Activated CD8-positive, alpha-beta memory T cell treated with anti-CD3 and anti-CD28 coated beads for 1 hour (primary cell): ENCODE measurements at places on chromosomes 2 and 18.

GRCh38 chr18:59458575-59458974, 99.5 kb upstream of the LMAN1 start:
- no peak for DNase-seq

DNA sequence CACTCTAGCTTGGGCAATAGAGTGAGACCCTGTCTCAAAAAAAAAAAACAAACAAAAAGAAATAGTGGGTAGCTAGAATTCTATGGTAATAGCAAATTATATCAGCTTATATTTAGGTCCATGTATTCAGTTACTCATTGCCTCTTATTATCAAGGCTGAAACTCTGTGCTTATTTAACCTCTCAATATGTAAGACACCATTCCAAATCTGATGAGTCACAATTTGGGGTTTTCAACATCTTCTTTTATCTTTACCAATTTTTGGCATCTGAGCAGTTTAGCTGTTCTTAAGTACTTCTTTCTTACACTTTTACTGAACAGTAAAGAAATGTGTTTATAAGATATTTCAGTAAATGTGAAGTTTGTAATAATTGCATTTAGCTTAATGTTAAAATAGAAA, 69.3 kb downstream of the TTC27 start:
- no peak for DNase-seq

GRCh38 chr2:20483194-20483895, 36.5 kb downstream of the RHOB start:
- no peak for DNase-seq

- no peak for DNase-seq
Measured at GRCh38 chr2:73913414-73914054, 13.1 kb upstream of the DGUOK start.

GRCh38 chr2:237892478-237892877, 33.1 kb downstream of the RAMP1 start:
- no peak for DNase-seq

DNA sequence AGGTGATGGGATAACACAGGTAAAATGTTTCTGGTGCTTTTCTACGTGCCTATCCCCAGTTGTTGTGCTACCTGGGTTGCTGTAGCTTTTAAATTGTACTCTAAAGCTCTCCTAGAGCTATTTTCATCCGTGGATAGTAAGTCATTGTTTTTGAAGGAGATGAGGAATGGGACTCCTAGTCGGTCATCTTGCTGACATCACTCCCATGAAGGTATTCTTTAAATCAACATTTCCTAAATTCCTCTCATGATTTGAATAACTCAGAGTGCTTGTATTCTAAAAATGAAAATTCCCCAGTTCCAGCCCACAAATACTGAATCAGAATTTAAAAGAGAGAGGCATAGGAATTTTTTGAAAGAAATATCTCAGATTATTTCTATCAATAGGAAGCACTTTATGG, 44.3 kb downstream of the CCDC148 start:
- DNase-seq = no peak

- no peak for DNase-seq
Measured at GRCh38 chr2:10338270-10339188, 35.8 kb downstream of the HPCAL1 start.

DNA sequence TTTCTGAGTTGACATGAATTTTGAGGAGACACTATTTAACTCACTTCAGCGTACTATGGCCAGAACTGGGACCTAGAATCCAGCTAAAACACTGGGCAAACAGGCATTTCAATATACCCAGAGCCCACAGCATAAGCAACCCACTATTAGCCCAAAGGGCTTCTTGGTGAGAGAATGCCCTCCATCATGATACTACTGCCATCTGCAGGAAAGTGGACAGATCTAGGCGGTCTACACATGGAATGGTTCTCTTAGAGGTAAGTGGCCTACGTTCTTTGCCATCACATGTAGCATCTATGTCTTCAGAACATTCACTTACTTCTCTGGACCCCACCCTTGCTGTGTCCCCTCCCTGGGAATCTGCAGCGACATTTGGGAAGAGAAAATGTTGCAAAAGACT, 181.3 kb upstream of the LINC00305 start:
- no peak for DNase-seq

- DNase-seq = no peak
Measured at GRCh38 chr2:30366199-30366691, 80.8 kb upstream of the LCLAT1 start.

DNA sequence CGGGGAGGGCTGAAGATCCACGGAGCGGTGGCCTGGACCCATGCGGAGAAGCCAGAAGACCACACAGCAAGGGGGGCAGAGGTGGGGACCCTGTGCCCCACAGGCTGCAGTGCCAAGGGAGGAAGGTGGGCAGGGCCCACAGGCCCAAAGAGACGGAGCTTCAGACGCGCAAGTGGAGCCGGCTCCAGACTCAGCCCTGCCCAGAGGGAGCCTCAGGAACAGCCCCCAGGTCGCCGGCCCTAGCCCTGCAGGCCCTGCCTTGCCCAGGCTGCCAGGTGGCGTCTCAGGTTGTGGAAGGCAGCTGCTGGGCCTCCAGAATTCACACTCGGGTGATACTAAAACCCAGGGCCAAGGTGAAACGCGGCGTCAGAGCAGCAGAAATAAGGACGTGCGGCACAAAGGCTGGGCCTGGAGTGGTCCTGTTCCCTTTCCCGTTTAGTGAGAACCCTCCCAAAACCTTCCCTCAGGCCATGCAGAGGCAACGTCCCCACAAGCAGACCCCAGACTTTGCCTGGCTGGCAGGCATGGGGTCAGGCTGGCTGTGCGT, 36.8 kb downstream of the SLC66A2 start:
- DNase-seq = no peak

- DNase-seq = no peak
Measured at GRCh38 chr18:48803951-48804855, 146.6 kb downstream of the SMAD7 start.

- DNase-seq = no peak
Measured at GRCh38 chr18:11369556-11369955, 220.2 kb upstream of the PIEZO2 start.

- DNase-seq = no peak
Measured at GRCh38 chr2:240438810-240439697, 3.6 kb downstream of the GPC1 start.

DNA sequence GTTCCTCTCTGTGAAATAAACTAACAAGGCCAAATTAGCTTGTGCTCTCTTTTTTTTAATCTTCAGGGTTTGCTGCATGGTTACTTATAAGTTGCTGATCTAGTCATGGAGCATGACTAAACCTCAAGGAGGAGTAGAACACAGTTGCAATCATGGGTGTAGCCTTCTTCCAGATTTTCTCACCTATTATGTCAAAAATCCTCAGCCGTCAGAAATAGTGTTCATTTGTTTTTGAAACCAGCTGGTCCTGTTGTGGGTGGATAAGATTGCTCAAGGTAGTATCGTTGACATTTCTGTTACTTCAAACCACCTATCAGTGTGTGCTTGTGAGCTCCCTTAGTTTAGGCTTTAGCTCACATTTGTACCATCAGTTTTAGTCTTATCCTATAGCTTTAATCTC, 11.2 kb downstream of the RELCH start:
- no peak for DNase-seq

DNA sequence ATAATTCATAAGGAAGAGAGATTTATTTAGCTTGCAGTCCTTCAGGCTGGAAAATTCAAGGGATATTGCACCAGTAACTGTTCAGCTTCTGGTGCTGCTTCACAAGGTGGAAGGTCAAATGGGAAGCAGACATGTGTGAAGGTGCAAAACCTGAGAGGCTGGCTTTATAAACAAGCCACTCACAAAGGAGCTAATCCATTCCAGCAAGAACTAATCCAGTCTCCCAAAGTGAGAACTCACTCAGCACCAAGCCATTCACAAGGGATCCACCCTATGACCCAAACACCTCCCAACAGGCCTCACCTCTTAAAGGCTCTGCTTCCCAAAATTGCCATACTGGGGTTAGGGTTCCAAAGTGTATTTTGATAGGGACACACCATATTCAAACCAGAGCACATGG, 1018.4 kb upstream of the ACVR2A start:
- DNase-seq = no peak

GRCh38 chr18:74841248-74841647, 243.6 kb downstream of the ZNF407 start:
- DNase-seq = no peak

- no peak for DNase-seq
Measured at GRCh38 chr2:12363569-12363968, 353.2 kb upstream of the TRIB2 start.

DNA sequence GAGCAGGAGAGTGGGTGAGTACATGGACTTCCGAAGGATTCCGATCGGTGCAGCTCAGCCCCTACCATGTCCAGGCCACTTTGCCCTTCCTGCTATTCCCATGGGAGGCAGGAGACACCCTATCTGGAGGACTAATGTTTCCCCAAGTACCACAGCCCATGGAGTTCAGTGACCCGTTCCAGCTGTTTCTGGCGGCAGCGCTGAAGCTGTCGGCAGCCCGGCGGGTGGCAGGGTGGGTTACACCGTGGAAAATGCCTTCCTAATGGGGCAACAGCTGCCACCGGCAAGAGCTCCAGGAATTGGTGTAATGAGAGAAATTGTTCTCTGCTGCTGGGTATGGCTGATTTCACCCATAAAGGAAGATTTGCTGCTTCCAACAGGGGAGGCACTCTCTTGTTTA, 98.3 kb downstream of the MYCN start:
- no peak for DNase-seq

- no peak for DNase-seq
Measured at GRCh38 chr2:88190808-88191721, 20.9 kb downstream of the THNSL2 start.

DNA sequence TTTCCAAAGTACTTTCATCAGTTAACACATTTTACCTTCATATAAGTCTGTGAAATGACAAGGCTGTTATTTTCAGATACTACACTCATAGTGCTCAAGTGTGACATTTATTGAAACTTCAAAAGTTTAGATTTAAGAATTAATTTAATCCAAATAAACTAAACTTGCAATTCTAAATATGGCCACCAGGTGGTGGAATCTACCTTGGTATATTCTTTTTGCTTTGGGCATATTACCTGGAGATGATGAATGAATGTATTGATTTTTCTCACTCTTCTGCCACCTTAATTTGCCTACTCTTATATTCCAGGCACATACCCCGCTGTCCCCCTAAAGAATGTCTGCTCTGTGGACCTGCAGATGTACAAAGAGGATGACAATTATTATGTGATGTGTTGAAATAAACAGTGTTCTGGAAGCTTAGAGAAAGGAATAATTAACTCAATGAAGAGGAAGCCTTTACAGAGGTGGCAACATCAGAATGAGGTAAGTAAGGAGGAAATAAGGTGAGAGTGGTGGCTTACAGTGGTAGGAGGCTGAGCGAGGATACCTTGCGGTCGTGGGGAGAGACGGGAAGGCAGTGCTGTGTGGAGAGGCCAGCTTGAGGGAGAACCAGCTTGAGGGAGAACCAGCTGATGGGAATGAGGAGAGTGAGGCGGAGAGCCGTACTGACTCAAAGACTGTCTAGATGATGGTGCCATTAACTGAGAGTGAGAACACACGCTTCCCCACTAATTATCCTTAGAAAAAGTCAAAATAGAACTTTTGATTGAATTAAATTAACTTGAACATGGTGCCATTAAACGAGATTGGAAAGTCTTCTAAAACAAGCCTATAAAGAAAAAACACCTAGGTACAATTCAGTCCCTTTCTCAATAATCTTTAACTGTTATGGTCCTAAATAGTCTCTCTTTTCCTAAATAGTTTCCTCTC, 179.5 kb downstream of the CELF4 start:
- DNase-seq = no peak

- no peak for DNase-seq
Measured at GRCh38 chr2:190875891-190876290, 4.7 kb upstream of the GLS start.

DNA sequence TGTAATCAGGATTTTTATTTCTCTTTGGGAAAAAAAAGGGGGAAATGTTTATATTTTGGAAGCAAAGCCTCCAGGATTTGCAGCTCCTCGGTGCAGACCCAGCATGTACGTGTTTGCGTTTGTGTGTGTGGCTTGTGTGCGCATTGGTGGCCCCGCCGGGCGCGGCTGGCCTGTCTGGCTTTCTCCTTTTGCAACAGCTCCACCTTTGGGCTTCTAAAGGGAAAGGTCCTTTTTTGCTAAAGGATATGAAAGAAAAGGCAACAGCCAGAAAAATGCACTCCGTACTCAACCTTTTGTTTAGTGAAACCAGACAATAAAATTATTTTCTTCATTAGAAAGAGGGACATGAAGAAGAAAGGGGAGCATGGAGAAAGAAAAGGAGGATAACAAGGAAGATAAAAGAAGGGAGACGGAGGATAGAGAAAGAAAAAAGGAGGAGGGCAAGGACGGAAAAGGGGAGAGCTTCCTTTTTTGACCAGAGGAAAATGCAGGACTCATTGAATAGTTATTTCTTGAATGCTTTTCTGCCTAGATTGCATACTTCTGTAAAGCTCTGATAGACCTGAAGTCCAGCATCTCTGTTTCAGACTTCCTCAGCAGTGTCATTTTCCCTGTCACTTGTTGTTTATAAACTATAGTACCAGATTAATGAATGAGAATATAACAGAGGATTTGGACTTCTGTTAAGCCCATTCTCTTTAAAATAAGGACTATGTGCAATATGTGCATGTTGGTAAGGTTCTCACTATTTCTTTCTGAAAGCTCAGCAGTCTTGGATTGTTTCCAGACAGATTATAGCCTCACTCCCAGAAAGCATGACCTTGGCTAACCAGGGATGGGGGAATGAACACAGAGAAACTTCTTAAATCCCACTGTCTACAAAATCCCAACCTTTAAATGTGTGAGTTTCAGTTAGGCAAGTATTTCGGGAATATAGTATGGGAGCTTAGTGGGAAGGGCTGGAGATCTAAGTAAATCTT, 563.1 kb upstream of the PIK3C3 start:
- no peak for DNase-seq

GRCh38 chr2:107772353-107772752, 54.3 kb upstream of the RGPD4 start:
- DNase-seq = no peak

DNA sequence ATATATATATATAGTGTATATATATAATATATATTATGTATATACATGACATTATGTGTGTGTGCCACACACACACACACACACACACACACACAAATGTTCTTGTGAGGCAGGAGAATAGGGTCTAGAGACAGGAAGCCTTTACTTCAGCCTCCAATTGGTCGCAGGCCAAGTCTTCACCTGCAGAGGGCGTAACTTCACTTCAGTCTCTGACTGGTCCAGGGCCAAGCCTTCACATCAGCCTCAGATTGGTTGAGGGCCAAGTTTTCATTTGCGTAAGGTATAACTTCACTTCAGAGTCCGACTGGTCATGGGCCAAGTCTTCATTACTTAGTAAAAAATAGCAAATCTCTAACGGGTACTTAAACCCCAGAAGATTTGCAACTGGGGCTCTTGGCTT, 13.2 kb upstream of the SS18 start:
- DNase-seq = peak; percentile 17

DNA sequence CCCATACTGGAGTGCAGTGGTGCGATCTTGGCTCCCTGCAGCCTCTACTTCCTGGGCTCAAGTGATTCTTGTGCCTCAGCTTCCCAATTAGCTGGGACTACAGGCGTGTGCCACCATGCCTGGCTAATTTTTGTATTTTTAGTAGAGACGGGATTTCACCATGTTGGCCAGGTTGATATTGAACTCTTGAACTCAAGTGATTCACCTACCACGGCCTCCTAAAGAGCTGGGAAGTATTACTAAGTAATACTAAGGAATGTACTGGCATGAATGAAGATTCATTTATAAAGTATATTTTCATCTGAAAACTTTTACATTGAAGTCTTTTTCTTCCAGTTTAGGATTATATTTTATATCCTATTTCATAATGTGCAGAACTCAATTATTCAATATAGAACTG, 38.1 kb downstream of the NUP35 start:
- DNase-seq = no peak

- no peak for DNase-seq
Measured at GRCh38 chr18:75249175-75249518, 38.5 kb downstream of the TSHZ1 start.
